NCI-H1436 (cell line): ENCODE measurements at places on chromosomes 11 and 22.

- DNase-seq: no peak
Observed at GRCh38 chr11:133974836-133975487, 18.2 kb upstream of the IGSF9B start.

DNA sequence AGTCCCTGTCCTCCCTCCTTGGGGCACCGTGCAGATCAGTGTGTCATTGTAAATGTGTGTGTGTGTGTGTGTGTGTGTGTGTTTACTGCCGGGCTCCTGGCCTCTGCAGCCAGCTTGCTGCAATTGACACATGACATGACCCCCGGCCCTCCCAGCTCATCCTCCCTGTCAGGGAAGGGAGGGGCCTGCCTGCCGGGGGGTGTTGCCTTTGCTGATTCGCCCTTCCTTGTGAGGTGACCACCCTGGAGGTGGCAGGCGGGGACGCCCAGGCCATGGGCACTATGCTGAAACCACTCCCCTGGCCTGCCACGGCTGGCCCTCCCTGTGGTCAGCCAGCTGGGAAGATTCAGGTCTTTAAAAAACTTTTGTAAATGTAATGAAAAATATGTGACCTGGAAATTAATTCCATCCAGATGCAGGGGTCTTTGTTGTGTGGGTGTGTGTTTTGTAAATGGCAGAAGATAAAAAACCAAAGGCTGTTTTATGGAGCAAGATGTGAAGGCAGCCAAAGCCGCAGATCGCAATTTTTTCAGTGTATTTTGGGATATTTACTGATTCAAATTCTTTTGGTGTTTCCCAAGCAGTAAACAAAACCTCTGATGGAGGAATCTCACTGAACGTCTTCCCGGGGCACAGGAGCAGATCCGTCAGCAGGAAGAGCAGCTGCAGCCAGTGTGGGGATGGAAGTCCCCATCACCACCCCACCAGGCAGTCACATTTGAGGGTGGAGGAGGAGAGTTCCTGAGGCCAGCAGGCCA lies 23.2 kb downstream of the SHISAL1 start:
- no peak for DNase-seq

GRCh38 chr11:99184146-99184545 lies 163.4 kb downstream of the CNTN5 start:
- no peak for DNase-seq

GRCh38 chr11:44804449-44805437 lies 78.0 kb downstream of the TSPAN18 start:
- DNase-seq: no peak

- no peak for DNase-seq
Observed at GRCh38 chr11:111623527-111624030, 21.3 kb downstream of the SIK2 start.

GRCh38 chr22:26182723-26183122 lies 13.5 kb downstream of the SEZ6L start:
- DNase-seq: no peak

GRCh38 chr22:36761553-36762240 lies 14.2 kb downstream of the IFT27 start:
- DNase-seq: no peak

GRCh38 chr11:724778-725386 lies 18.9 kb downstream of the EPS8L2 start:
- DNase-seq: no peak

DNA sequence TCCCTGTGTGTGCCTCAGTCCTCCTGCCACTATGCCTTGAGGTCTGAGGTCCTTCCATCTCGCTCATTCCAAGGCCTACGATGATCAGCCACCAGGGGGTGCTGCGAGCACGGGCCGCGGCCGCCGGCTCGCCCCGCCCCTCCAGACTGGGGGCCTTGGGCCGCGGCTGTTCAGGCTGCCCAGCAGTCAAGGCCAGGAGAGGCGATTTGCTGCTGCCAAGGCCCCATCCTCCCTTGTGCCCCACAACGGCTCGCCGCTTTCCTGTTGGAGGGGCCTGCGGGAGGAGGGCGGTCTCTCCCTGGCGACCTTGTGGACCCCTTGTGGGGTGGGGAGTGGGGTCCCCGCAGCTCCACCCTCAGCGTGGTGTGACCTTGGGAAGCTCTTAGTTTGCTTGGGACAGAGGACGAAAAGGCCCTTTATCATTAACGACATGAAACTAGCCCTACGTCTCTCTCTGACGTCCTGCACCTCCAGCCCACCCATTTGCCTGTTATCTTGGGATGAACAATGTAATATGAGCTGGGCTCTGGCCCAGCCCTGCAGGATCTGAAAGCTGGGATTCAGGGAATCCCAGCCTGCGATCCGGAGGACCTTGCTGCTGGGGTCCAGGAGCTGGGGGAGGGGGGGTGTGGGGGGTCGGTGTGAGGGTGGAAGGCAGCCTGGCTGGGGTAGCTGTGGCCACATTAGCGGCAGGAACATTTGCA lies 5.3 kb upstream of the GALR3 start:
- peak; percentile 58 for DNase-seq

GRCh38 chr11:34792814-34793258 lies 123.3 kb downstream of the APIP start:
- DNase-seq: no peak

GRCh38 chr11:39968071-39968470 lies 1491.4 kb downstream of the LRRC4C start:
- DNase-seq: no peak

- DNase-seq: no peak
Observed at GRCh38 chr22:48366056-48366455, 1461.6 kb downstream of the BRD1 start.

GRCh38 chr11:128039140-128040021 lies 548.0 kb downstream of the ETS1 start:
- DNase-seq: no peak

DNA sequence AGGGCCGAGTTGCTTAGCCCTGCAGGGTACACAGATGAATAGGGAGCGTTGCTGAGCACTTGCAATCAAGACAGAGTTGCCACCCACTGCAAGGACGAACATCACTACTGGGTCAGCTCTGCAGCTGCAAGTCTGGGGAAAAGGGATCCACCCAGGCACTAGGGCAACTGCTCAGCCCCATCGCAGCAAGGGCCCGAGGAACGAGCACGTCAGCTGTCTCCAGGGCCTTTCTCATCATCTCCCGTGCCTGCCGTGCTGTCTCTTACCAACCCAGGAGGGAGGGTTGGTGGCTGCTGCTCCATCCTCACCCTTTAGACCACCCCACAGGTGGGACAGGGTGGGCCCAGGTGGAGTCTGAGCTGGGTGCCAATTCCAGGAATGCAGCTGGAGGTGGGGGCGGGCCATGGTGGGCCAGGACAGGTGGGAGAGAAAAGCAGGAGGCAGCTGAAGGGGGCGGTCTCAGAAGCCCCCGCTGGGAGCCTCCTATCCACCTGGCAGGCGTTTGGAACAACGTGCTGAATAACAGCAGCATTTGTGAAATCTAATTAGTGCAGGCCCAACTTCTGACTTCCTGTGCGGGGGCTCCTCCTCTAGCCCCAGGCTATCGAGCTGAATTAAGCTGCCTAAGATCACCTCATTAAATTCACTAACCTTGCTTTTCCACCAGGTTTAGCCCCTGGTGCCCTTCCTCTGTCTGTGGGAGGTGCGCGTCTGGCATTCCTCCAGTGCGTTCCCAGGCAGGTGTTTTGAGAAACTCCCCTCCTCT lies 252.5 kb downstream of the ST3GAL4 start:
- peak; percentile 70 for DNase-seq

DNA sequence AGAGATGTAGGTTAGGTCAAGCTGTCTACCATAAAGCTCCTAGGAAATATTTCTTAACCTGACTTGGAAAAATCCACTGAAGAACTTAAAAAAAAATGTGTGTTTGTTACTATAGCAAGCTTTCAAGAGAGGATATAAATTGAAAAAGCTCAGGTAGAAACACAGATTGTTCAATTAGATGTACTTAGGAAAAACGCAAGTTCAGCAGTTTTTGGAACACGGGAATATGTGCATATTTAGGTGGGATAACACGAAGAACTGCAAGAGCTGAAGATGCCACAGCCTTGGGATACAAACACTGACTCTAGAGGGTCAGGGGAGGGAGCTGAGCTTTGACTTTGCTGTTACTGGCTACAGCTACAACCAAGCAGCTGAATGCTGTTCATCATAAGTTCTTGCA lies 77.8 kb upstream of the FSHB start:
- no peak for DNase-seq

DNA sequence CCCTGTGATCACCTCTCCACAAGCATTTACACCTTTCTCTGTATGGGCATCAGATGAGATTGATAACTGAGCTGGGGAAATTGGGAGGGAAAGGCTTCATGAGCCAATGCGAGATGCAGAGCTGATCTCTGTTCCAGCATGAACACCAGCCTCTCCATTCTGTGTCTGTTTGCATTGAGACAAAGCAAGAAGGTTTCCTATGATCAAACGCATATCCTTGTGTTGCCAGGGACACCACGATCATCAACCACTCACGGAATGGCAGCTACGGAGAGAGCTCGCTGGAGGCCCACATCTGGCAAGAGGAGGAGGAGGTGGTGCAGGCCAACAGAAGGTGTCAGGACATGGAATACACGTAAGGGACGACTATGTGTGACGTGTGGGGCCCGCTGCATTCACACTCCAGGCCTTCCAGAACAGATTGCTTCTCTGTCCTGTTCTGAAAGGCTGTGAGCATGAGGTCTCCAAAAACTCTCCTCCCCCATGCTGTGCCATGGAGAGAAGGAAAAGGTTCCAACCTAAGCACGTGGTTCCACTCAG lies 96.4 kb downstream of the AMOTL1 start:
- no peak for DNase-seq

DNA sequence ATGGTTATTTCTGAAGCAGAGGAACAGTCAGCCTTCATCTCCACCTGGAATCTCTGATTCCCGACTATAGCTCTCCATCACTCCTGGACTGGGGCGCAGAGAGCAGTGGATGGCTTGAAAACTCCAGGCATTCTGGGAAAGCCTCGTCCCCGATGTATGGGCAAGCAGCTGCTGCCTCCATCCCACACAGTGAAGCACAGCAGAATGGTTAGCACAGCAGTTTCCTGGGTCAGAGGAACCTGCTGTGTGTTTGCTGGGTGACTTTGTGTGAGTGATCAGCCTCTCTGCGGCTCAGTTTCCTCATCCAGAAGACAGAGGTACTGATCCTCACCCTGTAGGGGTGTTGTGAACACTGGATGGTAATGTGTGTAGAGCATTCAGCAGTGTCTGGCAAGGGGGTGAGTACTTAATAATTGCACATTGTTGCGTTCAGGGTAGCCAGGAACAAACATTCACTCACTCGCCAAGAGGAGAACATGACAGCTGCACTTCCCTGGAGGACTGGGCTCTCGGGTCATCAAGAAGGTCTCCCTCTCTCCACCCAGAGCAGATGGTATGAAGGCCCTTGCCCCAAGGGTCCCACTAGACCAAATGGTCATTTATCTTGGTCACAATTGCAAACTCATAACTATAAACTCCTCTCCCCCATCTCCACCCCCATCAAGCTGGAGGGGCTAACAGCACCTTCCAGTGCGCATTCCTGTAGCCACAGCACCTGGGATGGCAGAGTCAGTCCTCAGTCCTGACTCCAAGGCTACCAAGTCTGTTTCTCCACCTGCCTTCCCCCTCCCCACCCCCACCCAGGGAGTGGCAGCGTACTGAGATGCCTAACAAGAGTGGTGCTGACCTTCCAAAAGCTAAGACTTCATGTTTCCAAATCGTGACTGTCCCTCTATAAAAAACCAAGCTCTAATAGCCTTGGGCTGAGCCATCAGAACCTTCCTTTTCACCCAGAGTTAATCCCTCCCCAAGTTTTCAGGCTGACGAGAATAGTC lies 1.5 kb upstream of the CHST1 start:
- DNase-seq: no peak

GRCh38 chr11:16310943-16311342 lies 45.4 kb downstream of the SOX6 start:
- no peak for DNase-seq

DNA sequence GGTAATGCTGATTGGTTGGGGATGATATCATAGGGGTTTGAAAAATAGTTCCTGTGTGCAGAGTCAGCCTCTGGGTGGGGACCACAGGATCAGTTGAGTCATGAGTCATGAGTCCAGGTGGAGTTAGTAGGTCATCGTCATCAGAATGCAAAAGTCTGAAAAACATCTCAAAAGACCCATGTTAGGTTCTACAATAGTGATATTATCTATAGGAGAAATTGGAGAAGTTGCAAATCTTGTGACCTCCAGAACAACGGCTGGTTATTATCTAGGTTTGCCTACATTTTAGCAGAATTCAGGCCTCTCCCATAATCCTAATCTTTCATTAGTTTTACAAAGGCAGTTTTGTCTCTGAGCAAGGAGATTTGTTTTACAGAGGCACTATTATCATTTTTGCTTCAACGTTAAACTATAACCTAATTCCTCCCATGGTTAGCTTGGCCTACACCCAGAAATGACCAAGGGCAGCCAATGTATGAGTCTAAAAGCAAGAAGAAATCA lies 38.9 kb downstream of the MS4A2 start:
- DNase-seq: no peak

DNA sequence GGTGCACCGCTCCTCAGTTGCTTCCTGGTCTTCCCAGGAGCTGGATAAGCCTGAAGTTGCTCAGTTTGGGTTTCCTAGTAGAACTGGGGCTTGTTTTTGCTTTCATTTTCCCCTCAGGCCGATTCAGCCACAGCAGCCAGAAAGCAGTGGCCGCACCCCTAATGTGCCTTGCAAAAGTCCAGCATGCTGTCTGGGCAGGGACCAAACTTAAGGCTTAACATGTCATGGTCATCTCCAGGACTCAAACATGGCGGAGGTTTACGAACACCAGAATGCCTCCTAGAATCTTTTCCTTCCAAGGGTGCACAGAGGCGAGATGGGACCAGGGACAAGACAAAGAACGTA lies 2.5 kb downstream of the GNG3 start:
- DNase-seq: no peak

GRCh38 chr11:75323609-75324008 lies 27.9 kb downstream of the ARRB1 start:
- no peak for DNase-seq

GRCh38 chr11:68457216-68457897 lies 3.2 kb upstream of the PPP6R3 start:
- no peak for DNase-seq

- no peak for DNase-seq
Observed at GRCh38 chr11:85346484-85346883, 280.7 kb downstream of the DLG2 start.

- DNase-seq: no peak
Observed at GRCh38 chr11:38680746-38681145, 2082.7 kb upstream of the RAG2 start.

GRCh38 chr11:12701811-12702592 lies 27.8 kb downstream of the TEAD1 start:
- no peak for DNase-seq

GRCh38 chr11:133266986-133267385 lies 265.3 kb downstream of the OPCML start:
- no peak for DNase-seq

- DNase-seq: no peak
Observed at GRCh38 chr11:9176136-9176535, 84.7 kb upstream of the SCUBE2 start.

DNA sequence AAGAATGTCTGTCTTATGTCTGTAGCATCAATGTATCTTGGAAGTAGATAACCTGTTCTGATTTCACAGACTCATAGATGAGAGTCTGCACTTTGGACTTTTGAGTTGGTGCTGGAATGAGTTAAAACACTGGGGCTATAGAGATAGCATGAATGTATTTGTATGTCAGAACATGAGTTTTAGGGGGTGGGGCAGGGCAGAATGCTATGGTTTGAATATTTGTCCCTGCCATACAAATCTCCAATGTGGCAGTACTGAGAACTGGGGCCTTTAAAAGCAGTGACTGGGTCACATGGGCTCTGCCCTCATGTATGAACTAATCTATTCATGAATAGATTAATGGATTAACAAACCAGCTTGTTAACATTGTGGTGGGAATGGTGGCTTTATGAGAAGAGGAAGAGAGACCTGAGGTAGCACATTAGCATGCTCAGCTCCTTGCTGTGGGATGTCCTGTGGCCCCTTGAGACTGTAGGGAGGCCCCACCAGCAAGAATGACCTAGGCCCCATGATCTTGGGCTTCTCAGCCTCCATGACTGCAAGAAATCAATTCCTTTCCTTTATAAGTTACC lies 15.5 kb upstream of the OR52K1 start:
- DNase-seq: no peak
